ENCODE measurements at places on chromosomes 2 and 18.

DNA sequence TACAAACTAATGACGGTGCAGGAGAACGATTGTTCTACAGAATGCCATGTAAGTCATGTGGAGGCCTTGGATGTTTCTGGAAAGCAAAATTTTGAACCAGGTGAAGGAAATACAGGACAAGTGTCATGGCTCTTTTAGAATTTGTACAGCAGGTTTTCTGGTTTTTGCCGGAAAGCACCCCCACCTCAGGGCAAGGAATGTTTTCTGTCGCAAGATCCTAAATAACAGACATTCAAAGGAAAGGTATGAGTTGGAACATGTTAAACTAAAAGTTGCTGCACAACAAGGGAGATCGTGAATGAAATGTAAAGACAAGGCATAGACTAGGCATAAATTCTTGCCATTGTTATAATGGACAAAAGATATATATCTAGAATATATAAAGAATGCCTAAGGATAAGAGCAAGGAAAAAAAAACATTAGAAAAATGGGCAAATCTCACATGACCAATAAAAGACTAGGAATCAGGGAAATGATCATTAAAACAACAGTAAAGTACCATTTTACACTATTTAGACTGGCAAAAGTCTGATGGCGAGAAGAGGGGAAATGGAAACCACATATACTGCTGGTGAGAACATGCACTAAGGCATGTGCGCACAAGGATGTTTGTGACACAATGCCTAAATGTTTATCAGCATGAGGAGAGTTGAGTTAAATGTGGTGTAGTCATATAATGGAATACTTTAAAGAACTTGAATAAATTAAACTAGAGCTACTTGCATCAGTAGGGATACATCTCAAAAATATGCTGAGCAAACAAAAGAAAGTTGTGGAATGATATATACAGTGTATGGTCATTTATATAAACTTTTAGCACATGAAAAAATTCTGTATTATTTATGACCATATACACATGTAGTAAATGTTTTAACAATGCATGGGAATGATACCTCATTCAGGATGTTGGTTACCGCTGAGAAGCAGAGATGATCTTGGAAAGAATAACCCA lies 127.0 kb downstream of the EML6 start:
- no peak for DNase-seq

- no peak for DNase-seq
Measured at GRCh38 chr2:201447086-201447485, 4.2 kb downstream of the TRAK2 start.

DNA sequence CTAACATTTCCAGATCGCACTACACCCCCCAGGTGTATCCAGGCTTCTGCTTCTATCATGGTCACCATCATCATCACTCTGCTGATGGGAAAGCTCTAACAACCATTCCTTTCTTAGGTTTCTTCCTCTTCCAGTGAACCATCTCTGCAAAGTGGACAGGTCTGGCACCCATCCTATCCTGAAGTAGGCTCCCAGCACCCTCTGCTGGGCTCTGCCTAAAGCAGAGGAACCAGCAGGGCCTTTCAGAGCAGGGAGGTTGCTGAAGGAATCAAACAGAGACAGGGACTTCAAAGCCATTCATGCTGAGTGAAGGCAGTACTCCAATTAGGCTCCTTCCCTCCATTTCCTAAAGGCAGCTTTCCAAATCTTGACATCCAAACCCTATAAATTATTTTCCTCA lies 27.2 kb upstream of the SATB2 start:
- no peak for DNase-seq

GRCh38 chr2:41026613-41027012 lies 574.7 kb upstream of the SLC8A1 start:
- no peak for DNase-seq

GRCh38 chr2:113156278-113157117 lies 17.3 kb upstream of the PSD4 start:
- DNase-seq, result no peak

All from effector memory CD8-positive, alpha-beta T cell (primary cell).